Adipocyte (in vitro differentiated cells): ENCODE measurements at places on chromosomes 5 and 9.
A peak's percentile ranks its signal among the peaks of the same experiment; 100 is the strongest.

- DNase-seq = no peak
Measured at GRCh38 chr5:150665044-150665443, 4.0 kb downstream of the MYOZ3 start.

- peak; percentile 40 for DNase-seq
Measured at GRCh38 chr9:111662576-111663300, 1.3 kb downstream of the GNG10 start.

- no peak for DNase-seq
Measured at GRCh38 chr5:173334808-173335207, 6.6 kb upstream of the STC2 start.

- peak; percentile 66 for DNase-seq
Measured at GRCh38 chr5:89556215-89556913, 673.4 kb upstream of the MEF2C start.

DNA sequence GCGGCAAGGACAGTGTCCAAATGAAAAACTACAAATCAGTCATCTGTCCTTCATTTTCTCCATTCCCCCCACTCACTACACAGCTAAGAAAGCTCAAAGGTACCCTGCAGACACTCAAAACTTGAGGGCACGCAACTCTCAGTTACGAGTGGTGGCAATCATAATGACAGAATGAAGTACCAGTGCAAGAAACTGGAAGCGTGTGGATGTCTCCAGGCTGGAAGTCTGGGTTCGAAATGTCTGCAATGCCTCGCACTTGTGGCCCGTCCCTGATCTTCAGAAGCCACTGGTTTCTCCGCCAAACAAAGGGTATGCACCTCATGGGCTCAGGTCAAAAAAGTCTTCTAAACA is 597 bp upstream of the CENPH start:
- DNase-seq = no peak

GRCh38 chr9:72919246-72919945 is 33.5 kb downstream of the ALDH1A1 start:
- DNase-seq = no peak

DNA sequence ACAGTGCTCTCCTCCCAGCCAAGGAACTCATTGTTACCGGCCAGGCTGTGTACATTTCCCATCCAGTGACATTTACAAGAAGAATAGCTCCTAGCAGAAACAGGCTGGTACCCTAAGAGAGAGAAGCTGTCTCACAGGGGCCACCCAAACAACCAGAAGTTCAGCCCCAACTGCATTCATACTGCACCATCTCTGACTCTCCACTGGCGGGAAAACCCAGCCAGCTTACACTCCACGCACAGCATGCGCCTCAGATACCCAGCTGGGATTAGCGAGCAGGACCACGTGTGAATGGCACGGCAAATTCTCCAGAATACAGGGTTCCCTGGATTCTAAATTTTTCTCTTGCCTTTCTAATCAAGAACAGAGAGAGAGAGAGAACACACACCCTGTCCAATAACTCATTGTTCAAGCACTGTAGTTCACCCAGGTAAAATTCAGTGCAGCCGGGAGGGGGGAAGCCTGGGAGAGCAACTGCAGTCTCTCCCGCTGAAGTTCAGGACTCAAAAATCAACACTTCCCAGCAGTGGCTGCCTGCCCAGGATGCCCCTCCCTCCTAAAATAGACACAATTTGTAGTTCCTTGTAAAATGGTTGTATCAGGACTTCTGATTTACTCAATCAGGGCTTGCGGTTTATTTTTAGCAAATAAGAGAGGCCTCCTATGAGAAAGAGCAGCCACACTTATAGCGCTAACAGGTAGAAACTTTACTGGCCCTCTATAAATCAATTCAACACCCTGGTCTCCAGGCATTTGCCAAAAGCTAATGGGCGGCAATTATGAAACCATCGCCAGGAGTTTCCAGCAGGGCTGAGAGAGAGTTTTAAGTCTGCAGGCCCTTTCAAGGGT is 2.2 kb downstream of the COL23A1 start:
- DNase-seq = no peak

DNA sequence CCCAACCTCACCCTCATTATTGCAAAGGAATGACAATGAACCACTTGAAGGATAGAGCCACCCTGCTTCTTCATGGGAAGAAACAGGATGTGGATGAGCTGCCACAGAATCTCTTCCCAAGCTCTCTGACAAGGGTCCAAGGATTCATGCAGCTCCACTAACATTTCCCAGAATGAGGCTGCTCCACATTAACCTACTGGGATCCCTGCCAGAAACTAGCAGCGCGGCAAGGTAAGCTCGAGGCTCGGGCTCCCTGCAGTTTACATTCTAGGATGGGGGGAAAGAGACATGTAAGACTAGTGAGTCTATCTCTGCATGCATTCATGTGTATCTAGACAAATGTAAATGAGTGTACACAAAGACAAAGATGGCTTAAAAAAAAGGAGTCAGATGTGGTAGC is 12.1 kb downstream of the DCAF12 start:
- no peak for DNase-seq

- DNase-seq = no peak
Measured at GRCh38 chr5:52807723-52808122, 20.0 kb downstream of the ITGA1 start.

GRCh38 chr9:11686733-11687132 is 1006.5 kb upstream of the TYRP1 start:
- DNase-seq = no peak

GRCh38 chr9:97758334-97758916 is 61.3 kb upstream of the XPA start:
- no peak for DNase-seq

GRCh38 chr5:4758550-4758949 is 381.6 kb upstream of the ADAMTS16 start:
- DNase-seq = no peak

DNA sequence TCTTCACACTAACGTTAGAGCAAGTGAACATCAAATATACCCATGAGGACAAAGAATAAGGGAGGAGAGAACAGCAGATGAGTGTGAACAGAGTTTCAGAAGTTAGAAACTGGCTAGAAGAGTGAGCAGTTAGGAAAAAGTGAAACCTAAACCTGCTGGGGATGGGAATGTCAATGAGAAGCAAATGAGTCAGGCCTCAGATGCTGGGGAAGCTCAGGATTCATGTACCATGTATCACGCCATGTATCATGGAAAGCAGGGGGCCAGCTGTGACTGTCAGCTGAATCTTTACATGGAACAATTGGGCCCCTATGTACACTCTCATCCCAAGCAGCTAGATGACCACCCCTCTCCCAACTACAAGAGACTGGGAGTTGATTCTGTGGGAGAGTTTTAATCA is 16.2 kb downstream of the GDF9 start:
- peak; percentile 43 for DNase-seq

GRCh38 chr5:10173716-10174115 is 76.0 kb downstream of the ATPSCKMT start:
- no peak for DNase-seq

DNA sequence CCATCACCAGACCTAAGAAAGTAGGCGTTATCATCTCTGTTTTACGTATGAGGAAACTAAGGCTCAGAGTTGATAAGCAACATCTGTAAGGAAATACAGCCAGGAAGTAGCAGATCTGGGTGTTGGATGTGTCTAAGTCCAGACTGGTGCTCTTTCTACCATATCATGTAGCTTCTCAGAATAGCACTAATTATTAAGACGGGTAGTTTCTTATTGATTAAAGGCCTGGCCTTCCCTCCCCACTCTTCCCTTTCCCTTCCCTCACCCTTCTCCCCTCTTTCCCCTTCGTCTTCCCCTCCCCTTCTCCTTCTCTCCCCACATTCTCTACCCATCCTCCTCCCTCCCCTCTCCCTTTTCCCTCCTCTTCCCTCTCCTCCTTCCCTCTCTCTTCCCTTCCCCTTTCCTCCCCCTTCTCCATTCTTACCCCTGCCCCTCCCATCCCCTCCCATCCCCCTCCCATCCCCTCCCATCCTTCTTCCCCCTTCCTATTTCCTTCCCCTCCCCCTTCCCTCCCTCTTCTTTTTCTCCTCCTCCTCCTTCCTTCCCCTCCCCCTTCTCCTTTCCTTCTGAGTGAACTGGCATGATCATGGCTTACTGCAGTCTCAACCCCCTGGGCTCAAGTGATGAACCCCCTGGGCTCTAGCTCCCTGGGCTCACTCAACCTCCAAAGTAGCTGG is 79.4 kb downstream of the SNX24 start:
- DNase-seq = no peak

- no peak for DNase-seq
Measured at GRCh38 chr9:113583511-113584427, 120.2 kb downstream of the RGS3 start.

- peak; percentile 56 for DNase-seq
Measured at GRCh38 chr9:16726029-16726428, 144.4 kb downstream of the BNC2 start.

DNA sequence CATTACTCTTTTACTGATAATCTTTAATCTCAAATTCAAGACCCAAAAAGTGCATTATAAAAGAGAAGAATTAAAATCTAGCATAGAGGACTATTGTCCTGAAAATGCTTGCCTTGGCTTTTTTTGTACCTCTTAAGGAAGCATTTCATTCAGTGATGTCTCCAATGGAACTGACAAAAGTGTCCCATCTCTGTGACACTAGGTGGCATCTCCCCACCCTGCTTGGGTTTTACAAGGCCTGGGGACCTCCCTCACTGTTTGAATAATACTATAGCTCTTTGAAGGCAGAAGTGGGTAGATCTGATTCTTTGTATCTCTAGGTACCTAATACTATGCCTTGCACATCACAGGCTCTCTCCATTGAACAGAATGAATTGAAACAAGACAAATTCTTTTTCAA is 180.6 kb downstream of the EPB41L4A start:
- no peak for DNase-seq

GRCh38 chr5:76341651-76342334 is 61.3 kb upstream of the IQGAP2 start:
- DNase-seq = no peak

DNA sequence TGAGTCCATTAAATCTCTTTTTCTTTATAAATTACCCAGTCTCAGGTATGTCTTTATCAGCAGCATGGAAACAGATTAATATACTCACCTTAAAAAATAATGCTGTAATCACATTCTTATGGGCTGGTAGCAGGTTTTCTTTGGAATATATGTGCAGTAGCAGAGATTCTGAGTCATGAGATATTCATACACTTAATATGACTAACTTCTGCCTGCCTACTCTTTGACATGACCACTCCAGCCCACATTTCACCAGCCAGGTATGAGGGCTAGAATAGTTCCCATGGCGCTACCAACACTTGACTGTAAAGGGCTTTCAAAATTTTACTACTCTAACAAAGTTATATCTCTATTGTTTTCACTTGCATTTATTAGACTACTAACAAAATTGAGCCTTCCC is 74.1 kb upstream of the GHR start:
- DNase-seq = no peak

DNA sequence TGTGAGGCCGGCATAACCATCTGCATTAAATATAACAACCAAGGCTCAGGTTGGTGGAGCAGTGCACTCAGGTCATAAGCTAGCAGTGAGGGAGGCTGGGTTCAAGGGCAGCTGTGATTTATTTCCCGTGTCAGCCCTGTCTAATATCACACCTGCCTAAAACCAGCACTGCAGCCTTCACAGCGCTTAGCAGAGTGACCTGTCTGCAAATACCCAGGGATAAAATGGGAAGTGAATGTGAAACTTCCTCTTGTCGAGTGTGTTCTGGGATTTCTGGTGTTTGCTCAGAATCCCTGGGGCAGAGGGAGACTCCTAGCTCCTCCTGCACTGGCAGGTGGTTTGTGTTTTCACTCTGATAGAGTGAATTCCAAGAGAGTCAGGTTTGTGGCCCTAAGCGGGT is 57.5 kb downstream of the ZNF510 start:
- no peak for DNase-seq

GRCh38 chr5:93163010-93163663 is 417.9 kb downstream of the NR2F1-AS1 start:
- DNase-seq = peak; percentile 89
